ENCODE measurements at places on chromosomes 16 and 17.

GRCh38 chr16:10521681-10522274 is 58.6 kb downstream of the EMP2 start:
- no peak for DNase-seq

DNA sequence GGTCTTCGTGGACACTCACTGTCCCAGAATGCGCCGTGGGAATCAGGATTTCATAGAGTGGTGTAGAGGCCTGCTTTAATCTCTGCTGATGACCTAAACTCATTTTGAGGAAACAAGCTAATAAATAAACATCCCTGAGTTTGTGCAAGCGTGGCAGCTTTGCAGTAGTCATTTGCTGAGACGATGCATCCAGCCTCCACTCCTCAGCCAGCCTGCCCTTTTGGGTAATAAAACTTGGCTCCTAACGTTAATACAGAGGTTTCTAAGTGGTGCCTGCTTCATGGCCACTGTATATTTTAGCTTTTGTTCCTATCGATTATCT is 1.3 kb downstream of the DGKE start:
- DNase-seq: no peak

GRCh38 chr17:82851381-82851780 is 11.6 kb upstream of the ZNF750 start:
- no peak for DNase-seq

DNA sequence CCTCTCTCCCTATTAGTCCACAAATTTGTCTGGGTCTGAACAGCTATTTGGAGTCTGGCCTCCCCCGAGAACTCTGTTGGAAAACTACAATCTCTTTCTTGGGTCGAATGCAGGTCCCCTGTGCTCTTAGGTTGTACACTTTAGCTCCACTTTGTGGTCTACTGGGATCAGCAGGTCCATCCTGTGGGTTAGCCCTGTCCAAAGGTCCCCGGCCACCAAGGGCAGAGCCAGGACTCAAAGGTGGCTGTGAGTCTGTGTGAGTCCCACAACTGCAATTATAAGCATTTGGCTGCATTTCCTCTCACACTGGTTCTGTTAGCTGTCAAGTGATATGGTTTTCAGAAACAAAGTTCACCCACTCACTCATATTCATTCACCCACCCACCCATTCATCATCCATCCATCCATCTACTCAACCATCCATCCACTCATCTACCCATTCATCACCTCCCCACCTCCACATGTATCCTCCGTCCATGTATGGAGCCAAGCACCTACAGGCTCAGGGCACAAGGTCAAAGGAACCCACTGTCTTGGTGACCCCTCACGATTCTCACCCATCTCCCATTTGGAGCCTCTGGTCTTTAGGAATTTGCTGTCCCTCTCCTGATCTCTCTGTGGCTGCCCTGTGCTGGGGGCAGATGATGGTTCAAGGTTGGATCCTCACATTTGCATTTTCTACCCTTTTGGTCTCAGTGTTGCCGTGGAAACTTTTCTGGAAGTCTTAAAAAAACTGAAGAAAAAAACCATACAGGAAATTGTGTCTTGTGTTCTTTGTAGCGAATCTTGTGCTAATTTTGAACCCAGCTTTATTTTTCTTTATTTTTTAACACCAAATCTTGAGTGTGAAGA is 45.8 kb downstream of the IRF8 start:
- DNase-seq: no peak

DNA sequence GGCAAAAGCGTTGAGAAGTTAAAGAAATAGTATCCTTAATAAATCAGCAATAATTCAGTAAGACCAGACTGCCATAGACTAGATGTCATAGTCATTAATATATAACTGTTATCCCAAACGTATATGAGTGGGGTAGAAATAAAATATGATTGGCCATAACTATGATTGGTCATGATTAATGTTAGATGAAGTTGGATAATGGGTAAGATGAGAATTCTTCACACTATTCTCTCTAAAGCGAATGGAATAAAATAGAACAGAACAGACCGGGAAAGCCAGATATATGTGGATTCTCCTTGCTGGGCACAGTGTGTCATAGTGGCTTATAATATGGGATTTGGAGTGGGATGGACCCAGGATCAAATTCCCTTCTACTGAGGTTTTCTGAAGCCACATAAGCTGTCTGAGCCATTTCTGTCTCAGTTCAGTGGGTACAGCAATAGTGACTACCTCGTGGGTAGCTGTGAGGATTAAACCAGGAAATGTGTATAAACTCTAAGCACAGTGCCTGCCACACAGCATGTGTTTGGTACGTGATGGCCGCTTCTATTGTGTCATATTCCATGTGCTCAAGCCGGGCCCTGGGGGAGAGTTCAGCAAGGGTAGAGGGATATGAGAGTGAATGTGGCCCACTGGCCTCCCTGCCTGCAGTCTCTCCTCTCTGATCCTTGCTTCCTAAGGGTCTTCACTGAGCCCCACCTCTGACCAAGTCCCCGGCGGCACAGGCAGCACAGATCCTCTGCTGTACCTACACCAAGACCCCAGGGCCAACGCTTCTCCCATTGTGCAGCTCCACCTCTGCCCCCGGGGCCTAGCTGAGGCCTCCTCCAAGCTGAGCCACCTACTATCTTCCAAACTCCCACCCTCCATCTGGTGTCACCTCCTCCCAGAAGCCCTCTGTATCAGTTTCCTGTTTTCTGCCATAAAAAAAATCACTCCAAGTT is 3.7 kb downstream of the CETP start:
- no peak for DNase-seq

GRCh38 chr17:27466376-27466742 is 10.1 kb downstream of the KSR1 start:
- DNase-seq: no peak

DNA sequence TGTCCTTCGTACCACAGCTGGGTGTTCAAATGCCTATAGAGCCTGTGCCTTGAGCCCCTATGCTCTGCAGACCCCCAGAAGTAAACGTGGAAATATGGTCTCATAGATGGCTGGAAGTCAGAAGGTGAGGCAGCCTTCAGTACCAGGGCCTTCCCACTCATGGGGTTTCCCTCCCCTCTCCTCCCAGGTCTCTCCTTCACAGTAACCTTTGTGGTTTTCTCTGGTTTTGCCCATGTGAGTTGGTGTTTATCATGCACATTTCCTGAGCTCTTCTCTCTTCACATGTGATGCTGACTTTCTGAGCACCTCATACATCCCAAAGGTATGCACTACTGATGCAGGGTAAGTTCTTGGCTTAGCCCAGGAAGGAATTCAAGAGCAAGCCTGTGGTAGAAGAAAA is 35.4 kb downstream of the TMEM114 start:
- DNase-seq: no peak

GRCh38 chr17:73013816-73014663 is 78.4 kb downstream of the SLC39A11 start:
- DNase-seq: no peak

GRCh38 chr17:12536472-12536871 is 129.2 kb upstream of the MYOCD start:
- no peak for DNase-seq

- DNase-seq: peak; percentile 33
These were observed 825 bp downstream of the HEATR6 start for GRCh38 chr17:60077672-60078519.

- DNase-seq: no peak
These were observed 294.5 kb downstream of the SNX29 start for GRCh38 chr16:12271006-12271405.

DNA sequence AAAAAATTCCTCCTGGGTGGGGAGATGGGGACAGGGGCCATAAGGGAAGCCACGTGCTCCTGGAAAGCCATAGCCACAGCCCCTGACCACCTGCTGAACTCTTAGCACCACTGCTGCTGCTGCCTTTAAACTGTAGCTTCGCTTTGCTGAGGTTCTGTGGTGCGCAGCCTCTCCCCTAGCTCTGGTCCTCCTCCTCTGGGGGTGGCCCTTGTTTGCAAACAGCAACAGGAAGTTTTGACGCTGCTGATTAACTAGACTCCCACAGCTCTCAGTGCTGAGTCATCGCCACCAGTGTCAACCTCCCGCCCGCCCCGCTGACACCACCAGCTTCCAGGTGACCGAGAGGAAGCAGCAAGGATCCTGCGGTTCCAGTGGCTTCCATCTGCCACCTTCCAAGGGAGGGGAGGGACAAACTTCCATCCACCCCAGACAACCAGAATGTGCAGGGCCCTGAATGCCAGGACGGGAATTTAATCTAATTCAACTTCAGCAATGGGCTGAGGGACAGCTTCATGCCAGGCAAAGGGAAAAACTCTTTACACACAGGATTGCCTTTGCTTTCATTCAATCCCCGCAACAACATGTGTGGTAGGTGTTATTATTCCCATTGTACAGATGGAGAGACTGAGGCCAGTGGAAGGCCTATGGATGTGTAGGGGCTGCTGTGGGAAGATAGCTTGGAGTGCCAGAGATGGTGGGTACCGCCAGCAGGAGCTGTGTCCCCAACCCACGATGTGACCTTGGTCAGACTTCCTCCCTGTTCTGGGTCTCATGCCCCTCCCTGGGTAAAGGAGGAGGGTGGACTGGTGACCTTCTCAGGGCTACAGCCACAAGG is 8.1 kb upstream of the KIFC3 start:
- no peak for DNase-seq

DNA sequence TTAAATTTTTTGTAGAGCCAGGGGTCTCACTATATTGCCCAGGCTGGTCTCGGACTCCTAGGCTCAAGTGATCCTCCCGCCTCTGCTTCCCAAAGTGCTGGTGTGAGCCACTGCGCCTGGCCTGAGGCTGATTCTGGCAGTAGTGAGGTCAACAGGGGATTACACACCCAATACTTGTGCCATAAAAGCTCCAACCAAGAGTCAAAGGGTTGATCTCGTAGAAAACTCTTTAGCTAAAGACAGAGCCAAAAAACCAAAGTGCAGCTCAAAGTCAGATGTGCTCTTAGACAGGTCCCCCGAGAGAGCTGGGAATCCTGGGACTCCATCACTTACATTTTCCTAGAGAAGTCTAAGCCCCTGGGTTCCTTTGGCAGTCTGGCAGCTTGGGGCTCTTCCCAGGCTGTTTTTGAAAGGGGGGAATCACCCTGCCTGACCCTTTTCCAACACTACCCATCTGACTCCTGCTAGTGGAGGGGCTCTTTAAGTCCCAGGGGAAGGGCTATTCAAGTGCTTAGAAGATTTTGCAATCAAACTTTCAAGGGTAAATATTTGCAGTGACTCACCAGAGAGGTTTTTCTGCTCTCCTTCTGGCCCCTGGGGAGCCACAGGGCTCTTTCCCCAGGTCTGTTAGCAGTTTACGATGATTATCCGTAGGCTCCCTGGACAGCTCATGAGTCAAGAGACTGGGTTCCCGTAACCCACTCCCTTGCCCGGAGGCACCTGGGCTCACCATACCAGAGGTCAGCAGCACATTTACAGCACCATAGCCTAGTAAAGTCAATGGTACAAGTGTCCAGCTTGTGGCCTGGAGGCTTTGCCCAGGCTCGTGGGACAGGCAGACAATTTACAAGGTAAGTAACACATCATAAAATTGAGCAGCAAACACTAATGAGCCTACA is 408.7 kb downstream of the SLC39A11 start:
- no peak for DNase-seq

DNA sequence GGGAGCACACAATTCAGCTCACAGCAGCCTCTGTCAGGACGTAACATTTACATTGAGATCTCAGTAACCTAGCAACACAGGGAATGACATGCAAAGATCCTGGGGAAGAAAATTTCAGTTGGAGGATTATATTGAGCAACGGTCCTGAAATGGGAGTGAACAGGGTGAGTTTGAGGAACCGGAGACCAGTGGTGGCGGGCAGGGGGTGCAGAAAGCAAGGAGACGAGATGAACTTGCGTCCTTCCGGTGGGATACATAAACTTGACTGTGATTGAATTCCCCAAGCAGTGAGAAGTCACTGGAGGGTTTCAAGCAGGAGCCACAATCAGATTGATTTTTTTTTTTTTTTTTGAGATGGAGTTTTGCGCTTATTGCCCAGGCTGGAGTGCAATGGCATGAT is 51.5 kb downstream of the SHISA6 start:
- DNase-seq: no peak

DNA sequence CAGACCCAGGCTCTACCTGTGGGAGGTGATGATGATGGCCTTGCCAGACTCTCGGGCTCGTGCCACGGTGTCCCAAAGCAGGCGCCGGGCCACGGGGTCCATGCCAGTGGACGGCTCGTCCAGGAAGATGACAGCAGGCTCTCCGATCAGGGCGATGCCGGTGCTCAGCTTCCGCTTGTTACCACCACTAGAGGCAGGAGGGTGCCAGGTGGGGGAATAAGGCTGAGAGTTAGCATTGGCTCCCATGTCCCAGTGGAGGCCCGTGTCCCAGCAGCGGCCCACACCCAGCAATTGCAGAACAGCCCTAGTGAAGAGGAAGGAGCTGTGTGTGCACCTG is 10.3 kb upstream of the RNPS1 start:
- DNase-seq: no peak

- no peak for DNase-seq
These were observed 79.0 kb downstream of the GAS7 start for GRCh38 chr17:10119203-10120108.

DNA sequence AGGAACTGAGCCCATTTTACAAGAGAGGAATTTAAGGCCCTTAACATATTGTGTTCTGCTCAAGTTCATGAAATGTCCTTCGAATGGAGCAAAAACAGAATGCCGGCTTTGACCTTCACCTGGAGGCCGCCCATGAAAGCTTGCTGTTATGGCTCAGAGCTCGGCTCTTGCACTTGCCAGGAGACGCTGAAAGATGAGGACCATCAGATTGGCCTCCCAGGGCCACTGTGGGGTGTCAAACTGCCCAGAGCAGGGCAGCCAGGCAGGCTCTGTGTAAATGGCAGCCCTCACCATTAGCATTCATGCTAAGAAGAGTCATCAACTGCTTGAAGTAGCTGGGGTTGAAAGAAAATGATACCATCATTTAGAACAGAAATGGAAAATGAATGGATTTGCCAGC is 39.3 kb downstream of the IL21R start:
- DNase-seq: no peak

DNA sequence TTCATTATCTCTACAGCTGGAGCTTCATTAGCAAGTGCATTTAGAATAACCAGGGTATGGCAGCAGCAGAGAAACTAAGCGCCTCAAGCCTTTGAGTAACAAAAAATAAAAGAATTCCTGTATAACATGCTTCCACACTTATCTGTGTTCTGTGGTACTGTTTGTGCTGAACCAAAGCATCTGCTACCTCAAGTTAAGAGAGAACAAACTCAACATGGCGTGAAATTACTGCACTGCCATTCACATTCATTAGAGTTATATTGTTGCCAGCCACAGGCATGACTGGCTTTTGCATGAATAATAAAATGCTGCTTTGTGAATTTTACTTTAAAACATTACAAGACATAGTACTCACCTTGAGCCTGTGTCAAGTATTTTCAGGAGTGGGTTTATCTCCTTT is 76.6 kb downstream of the NLK start:
- DNase-seq: no peak

DNA sequence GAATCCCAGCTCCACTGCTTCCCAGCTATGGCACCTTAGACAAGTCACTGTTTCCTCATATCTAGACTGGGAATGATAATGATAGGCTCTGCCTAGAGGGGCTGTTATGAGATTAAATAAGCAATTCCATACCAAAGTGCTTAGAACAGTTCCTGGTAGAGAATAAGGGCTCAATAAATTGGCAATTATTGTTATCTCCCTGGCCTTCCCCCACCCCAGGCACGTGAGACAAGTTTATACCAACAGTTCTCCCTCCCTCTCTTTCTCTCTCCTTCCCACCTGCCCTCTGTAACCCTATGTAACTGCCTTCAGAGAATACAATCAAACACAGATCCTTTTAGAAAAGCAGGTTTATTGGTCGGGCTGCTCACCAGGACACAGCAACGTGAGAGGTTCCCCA is 13.9 kb upstream of the STAT3 start:
- no peak for DNase-seq
